NCI-H774 (cell line): ENCODE measurements at places on chromosomes 13 and 19.

- no peak for DNase-seq
Observed at GRCh38 chr13:56558698-56559320, 581.9 kb upstream of the PRR20A start.

- no peak for DNase-seq
Observed at GRCh38 chr13:99289271-99289670, 17.9 kb downstream of the GPR183 start.

GRCh38 chr13:49418206-49418605, 25.7 kb downstream of the CAB39L start:
- no peak for DNase-seq

- DNase-seq = no peak
Observed at GRCh38 chr19:38911388-38912001, 491 bp downstream of the CCER2 start.

GRCh38 chr13:93778548-93778947, 551.9 kb downstream of the GPC6 start:
- no peak for DNase-seq

DNA sequence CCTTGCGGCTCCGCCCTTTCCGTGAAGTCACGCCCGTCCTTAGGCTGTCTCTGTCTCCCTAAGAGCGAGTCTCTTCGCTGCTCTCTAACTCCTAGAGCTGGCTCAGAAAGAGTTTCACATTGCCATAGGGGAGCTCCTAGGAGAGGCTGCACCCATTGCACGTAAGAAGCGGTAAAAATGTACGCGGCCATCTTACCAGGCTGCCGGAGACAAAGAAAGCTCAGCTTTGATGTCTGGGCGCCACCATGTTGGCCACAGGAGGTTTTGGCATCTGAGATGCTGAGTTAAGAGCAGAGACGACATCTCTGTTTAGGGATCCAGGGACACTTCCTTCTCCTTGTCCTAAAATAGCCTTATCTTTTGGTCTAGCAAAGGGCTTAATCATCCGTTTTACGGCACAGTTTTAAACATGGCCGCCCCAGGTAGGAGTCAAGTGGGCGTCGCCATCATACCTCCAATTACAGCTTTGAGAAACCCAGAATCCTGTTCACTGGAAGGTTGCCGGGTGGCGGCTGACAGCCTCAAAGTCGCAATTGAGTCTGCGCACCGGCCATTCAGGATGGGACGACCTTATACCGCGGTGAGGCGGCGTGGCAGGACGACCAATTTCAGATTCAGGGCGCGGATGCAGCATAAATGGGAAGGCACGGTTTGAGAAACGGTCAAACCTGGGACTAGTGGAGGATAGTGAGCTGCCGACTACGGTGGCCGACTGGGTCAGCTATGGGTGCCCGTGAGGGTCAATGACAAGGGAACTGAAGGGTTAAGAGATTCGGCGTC, at the start of gene ZNF793:
Gene ZNF793, plus strand, starts transcription at position 553 of the 780 bp plus-strand sequence. CDS start 16,501 bp downstream, outside the sequence.
- peak; percentile 75 for DNase-seq

- peak; percentile 18 for DNase-seq
Observed at GRCh38 chr13:33676045-33676989, 141.6 kb upstream of the RFC3 start.

DNA sequence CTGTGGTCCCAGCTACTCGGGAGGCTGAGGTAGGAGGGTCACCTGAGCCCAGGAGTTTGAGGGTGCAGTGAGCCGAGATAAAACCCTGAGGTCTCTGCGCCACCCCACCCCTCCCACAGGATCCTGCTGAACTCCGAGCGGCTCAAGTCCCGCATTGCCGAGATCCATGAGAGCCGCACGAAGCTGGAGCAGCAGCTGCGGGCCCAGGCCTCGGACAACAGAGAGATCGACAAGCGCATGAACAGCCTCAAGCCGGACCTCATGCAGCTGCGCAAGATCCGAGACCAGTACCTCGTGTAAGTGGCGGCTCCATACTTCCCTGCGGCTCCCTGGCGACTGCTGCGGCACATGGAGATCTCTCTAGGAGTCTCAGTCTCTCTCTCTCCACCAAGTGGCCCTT, 6.6 kb upstream of the IFI30 start:
- DNase-seq = no peak

GRCh38 chr13:20174656-20175405, 14.0 kb upstream of the GJA3 start:
- no peak for DNase-seq

GRCh38 chr19:31337008-31337914, 12.0 kb downstream of the TSHZ3 start:
- no peak for DNase-seq

GRCh38 chr19:48812094-48812929, 1.5 kb upstream of the BCAT2 start:
- peak; percentile 95 for DNase-seq

DNA sequence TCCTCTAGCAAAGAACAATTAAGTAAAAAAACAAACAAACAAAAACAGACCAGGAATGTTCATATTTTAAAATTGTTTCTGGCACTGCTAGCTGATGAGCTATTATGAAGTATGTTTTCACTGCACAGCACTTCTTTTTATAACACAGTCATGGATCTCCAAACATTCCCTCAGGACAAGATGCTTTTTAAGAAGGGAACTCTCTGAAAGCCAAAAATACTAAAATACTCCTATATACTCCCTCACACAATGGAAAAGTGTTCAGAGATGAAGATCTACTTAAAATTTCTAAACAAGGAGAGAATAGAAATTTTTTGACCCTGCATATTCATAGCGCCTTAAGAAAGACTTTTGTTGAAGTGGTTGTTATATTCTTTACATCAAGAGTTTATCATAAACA, 926.8 kb downstream of the DIAPH3 start:
- no peak for DNase-seq

- no peak for DNase-seq
Observed at GRCh38 chr13:33787051-33787591, 30.8 kb upstream of the RFC3 start.

GRCh38 chr13:29800687-29801086, 49.7 kb downstream of the UBL3 start:
- no peak for DNase-seq

DNA sequence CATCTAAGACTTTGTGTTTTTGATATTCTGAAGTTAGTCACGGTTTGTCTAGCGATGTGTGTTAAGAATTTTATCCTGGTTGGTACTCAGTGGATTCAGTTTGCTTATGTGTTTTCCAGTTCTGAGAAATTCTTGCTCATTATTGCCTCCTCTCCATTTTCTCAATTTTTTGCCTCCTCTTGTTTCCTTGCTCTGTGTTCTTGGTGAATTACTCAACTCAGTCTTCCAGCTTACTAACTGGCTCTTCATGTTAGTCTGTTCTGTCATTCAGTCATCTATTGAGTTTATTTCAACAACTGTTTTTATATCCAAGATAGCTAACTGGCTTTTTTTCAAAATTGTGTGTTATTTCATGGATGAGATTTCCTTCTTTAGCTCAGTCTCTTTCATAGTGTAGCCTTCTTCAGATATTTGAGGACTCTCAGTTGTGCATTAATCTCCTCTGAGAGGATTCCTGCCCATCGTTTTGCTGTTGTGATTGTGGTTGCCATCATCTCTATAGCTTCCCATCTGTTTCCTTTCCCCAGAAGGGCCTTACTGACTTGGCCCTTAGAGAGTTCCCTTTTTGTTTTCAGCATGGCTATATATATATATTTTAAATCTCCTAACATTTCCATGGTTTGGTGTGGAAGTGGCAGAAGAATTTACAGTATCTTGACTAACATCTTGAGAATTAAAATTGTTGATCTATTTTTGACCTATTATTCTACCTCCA, 6.2 kb downstream of the SETDB2 start:
- DNase-seq = no peak

DNA sequence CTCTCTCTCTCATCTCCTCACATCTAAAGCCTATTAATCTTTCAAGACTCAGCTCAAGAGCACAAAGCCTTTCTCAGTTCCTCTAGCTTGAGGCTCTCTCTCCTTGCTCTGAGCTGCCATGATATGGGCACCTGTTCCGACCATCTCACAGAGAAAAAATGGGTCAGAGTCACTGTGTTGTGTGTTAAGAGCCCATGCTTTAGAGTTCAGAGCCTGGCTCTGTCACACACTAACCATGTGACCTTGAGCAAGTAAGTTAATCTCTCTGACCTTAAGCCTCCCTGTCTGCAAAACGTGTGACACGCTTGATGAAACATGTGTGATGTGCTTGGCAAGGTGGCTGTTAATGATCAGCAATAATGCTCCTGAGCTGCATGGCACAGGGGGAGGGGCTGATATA, 245.2 kb downstream of the DLEU7 start:
- DNase-seq = no peak

DNA sequence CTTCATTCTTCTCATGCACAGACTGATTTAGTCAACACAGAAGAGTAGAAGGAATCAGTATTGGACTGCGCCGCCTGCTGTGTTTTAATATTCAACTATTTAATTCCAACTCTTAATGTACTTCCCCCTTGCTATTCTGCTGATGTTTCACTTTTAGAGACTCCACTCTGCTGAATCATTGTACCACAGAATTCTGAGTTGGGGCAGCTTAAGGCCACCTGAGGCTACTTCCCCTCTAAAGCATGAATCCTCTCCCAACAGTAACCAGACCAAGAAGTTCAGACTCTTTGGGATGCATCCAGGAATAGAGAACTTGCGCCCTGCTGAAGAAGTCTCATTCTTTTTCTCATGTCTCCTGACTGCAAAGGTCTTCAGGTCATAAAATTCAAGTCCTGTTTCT, 708.8 kb downstream of the UQCRFS1 start:
- no peak for DNase-seq

DNA sequence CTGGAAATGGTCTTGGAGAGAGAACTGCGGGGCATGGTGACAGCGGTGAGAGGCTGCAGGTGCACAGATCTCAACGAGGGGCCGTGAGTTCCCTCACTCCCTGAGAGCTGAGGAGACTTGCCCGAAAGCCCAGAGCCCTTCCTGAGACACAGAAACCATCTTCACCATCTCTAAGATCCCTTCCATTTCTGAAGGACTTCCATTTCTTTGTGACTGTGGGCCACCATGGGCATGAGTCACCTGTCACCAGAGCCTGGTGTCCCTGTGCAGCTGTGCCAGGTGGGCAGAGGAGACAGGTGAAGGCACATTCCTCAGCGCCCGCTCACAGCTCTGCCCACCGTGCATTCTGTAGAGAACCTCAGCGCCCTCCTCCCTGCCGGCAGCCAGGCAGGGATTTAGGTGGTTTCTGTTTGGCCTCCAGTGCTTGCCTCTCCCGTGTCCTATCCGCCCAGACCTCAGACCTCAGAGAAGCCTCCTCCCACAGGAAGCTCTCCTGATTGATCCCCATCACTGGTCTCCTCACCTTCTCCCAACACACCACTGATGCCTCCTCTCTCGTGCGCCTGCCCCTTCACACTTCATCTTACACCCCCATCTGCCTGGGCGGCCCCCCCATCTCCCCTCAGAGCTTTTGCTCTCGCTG, 24.2 kb downstream of the SH3GL1 start:
- no peak for DNase-seq

GRCh38 chr13:107968470-107968869, 246.9 kb downstream of the LIG4 start:
- no peak for DNase-seq
